ENCODE measurements at places on chromosomes 1 and 21. TPM values are rescaled to one million over a fixed set of nuclear protein-coding genes. Genes with fewer than 3 reads are reported as not detected.

- DNase-seq, result no peak
- H3K27ac ChIP-seq, result peak overlapping the region; percentile 22
- H3K27me3 ChIP-seq, result no peaks in the 10 kb centered on the region
- H3K4me1 ChIP-seq, result peaks cover 6% of the 10 kb centered on the region
Observed at GRCh38 chr1:230335861-230336522, 90.1 kb downstream of the PGBD5 start.

GRCh38 chr1:31460027-31460426 lies 47.0 kb downstream of the SERINC2 start:
- H3K4me1 ChIP-seq, result no peaks in the 10 kb centered on the region
- H3K36me3 ChIP-seq, result no peaks in the 10 kb centered on the region
- no peak for DNase-seq
- no peak overlapping the region for H3K27ac ChIP-seq
- no peaks in the 10 kb centered on the region for H3K27me3 ChIP-seq

The LRRC53 gene
- not detected for total RNA-seq

The SERPINC1 gene
- not detected for total RNA-seq

GRCh38 chr1:244762629-244763028 lies 72.8 kb upstream of the COX20 start:
- peaks cover 5% of the 10 kb centered on the region for H3K27me3 ChIP-seq
- peaks cover 10% of the 10 kb centered on the region for H3K4me1 ChIP-seq
- H3K36me3 ChIP-seq, result no peaks in the 10 kb centered on the region
- DNase-seq, result no peak
- H3K27ac ChIP-seq, result no peak overlapping the region

Measured in progenitor cell of endocrine pancreas (in vitro differentiated cells).